ENCODE measurements at places on chromosomes 2 and 18. TPM values are rescaled to one million over a fixed set of nuclear protein-coding genes. Genes with fewer than 3 reads are reported as not detected.

- H3K27me3 ChIP-seq = no peaks in the 10 kb centered on the region
- H3K27ac ChIP-seq = no peak overlapping the region
- peaks cover 3% of the 10 kb centered on the region for H3K4me1 ChIP-seq
- H3K4me3 ChIP-seq = no peak overlapping the region
Measured at GRCh38 chr2:221455214-221455613, 116.9 kb downstream of the EPHA4 start.

DNA sequence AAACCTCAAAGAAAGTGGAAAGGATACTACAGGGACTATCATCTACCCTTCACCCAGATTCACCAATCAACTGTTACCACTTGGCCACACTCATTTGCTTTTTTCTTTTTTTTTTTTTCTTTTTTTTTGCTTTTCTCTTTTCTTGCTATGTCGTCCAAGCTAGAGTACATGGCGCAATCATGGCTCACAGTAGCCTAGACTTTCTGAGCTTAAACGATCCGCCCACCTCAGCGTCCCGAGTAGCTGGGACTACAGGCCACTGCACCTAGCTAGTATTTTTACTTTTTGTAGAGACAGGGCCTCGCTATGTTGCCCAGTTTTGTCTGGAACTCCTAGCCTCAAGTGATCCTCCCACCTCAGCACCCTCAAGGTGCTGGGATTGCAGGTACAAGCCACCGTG is 24.0 kb downstream of the BIN1 start:
- H3K4me1 ChIP-seq = peaks cover 81% of the 10 kb centered on the region
- H3K27ac ChIP-seq = peak overlapping the region; percentile 81
- no peaks in the 10 kb centered on the region for H3K36me3 ChIP-seq
- no peak for DNase-seq
- no peaks in the 10 kb centered on the region for H3K27me3 ChIP-seq

GRCh38 chr18:35247412-35248249 is 6.8 kb downstream of the ZNF397 start:
- no peaks in the 10 kb centered on the region for H3K4me1 ChIP-seq
- peak overlapping the region; percentile 27 for H3K27ac ChIP-seq
- H3K36me3 ChIP-seq = peaks cover 81% of the 10 kb centered on the region
- no peaks in the 10 kb centered on the region for H3K27me3 ChIP-seq

DNA sequence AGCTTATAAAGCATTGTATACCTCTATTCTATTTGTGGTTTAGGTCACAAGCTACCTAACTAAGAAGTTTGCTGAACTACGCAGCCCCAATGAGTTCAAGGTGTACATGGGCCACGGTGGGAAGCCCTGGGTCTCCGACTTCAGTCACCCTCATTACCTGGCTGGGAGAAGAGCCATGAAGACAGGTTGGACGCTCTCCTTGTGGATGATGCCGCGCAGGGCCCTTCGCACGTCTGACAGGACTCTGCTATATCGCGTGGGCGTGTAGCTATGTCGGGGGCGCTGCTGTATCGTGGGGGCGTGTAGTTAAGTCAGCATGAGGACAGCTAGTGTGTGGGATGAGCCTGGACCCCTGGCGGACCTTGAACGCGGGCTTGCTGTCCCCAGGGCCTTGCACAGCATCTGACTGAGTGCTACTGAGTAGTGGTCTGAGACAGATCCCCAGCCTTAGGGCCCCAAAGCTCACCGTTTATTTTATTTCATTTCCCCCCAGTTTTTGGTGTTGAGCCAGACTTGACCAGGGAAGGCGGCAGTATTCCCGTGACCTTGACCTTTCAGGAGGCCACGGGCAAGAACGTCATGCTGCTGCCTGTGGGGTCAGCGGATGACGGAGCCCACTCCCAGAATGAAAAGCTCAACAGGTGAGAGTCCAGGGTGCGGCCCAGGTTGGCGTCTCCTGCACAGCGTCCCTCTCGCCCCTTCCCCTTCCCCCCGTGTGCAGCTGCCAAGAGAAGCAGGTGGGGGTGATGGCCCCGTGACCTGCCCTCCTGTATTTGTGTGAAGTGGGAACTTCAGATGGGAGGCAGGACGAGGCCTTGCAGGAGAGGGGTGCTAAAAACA is 15.6 kb upstream of the CNDP1 start:
- peaks cover 2% of the 10 kb centered on the region for H3K4me1 ChIP-seq
- DNase-seq = no peak
- H3K4me3 ChIP-seq = no peak overlapping the region
- H3K27ac ChIP-seq = no peak overlapping the region

GRCh38 chr18:63158676-63159291 is 160.8 kb downstream of the BCL2 start:
- no peak overlapping the region for H3K4me3 ChIP-seq
- no peaks in the 10 kb centered on the region for H3K36me3 ChIP-seq
- peaks cover 20% of the 10 kb centered on the region for H3K4me1 ChIP-seq
- H3K27me3 ChIP-seq = no peaks in the 10 kb centered on the region
- no peak for DNase-seq

- H3K4me1 ChIP-seq = no peaks in the 10 kb centered on the region
- no peak for DNase-seq
- H3K4me3 ChIP-seq = no peak overlapping the region
- H3K36me3 ChIP-seq = no peaks in the 10 kb centered on the region
Measured at GRCh38 chr2:193847991-193848390, 1653.3 kb upstream of the TMEFF2 start.

GRCh38 chr2:219575566-219576504 is 3.7 kb downstream of the INHA start:
- peaks cover 17% of the 10 kb centered on the region for H3K4me1 ChIP-seq
- H3K27ac ChIP-seq = no peak overlapping the region

DNA sequence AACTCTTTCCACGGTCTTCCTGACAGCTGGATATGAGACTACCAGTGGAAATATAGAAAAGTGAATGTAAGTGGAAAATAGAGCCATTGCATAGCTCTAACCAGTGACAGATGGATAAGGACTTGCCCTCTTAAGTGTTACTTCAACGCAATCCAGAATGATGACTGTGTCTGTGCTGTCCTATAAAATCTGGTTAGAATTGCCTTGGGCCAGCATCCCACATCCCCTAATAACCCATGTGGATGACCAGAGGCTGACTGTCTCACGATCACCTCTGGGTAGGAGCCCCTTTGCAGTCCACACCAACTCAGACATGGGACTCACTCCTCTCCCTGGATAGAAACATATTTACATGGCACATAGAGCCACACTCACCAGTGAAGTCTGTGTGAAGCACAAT is 186.6 kb downstream of the C1D start:
- no peaks in the 10 kb centered on the region for H3K4me1 ChIP-seq
- no peak for DNase-seq
- no peaks in the 10 kb centered on the region for H3K36me3 ChIP-seq
- H3K4me3 ChIP-seq = no peak overlapping the region

PPP4R3B gene
- total RNA-seq = 117 TPM

Data from upper lobe of left lung (tissue), 6 donors.